ENCODE measurements at places on chromosomes 1 and 21.

- no peak for DNase-seq
Observed at GRCh38 chr1:246534114-246534513, 27.0 kb upstream of the SMYD3 start.

GRCh38 chr1:51284487-51284954, 45.8 kb downstream of the TTC39A start:
- DNase-seq: no peak

GRCh38 chr1:244833734-244834542, 1.5 kb upstream of the COX20 start:
- peak; percentile 70 for DNase-seq

GRCh38 chr1:233478611-233479010, 135.3 kb upstream of the KCNK1 start:
- no peak for DNase-seq

DNA sequence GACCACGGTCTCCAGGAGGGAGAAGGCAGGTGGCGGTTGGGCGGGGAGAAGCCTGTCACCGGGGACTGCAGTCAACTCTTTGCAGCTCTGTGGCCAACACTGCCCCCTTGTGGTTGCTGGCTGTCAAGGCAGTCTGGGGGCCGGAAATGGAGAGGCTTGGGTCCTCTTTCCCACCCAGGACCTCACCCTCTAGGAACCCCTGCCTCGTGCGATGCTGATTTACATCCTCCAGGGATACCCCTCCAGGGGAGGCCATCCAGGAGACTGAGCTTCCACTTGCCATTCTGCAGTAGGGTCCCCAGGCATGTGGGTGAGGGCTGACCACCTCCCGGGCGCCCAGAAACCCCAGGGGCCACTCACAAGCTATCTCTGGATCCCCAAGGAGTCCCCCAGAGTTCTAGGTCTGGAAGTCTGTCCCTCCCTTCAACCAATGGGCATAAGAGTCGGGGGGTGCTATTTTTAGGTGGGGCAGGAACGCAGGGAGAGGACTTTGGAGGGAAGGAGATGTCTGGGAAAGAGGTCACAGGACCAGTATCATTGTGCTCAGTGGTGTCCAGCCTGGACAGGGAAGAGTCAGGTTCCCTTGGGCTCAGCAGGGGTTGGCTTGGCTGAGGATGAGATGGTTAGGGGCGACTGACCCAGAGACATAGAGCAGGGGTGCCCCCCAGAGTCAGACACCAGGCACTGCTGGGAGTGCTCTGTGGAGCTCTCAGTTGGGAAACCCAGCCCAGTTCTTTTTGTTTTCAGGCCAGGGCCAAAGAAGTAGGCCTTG, 7.1 kb upstream of the GPR61 start:
- DNase-seq: peak; percentile 34

GRCh38 chr1:155125946-155126555, 1.6 kb upstream of the EFNA1 start:
- DNase-seq: no peak

- DNase-seq: no peak
Observed at GRCh38 chr1:186424539-186424938, 36.4 kb downstream of the PDC start.

GRCh38 chr1:44571712-44572571, 102.3 kb downstream of the TMEM53 start:
- no peak for DNase-seq

GRCh38 chr1:42753070-42753469, 13.0 kb upstream of the CLDN19 start:
- no peak for DNase-seq

DNA sequence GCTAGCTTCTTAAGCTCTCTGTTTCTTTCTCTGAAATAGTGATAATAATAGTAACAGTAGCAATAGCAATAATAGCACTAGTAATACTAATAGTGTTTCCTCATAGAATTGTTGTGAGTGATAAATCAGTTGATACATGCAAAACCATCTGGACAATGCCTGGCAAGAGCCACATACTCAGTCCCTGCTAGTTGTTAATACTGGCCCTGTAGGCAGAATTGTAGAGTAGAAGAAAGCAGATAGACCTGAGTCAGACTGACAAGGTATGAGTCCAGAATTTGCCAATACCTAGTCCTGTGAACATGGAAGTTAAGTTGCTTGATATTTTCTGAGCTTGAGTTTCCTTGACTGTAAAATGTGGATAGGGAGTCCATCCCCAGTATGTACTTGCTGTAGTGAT, 171.9 kb downstream of the C1orf21 start:
- DNase-seq: no peak

DNA sequence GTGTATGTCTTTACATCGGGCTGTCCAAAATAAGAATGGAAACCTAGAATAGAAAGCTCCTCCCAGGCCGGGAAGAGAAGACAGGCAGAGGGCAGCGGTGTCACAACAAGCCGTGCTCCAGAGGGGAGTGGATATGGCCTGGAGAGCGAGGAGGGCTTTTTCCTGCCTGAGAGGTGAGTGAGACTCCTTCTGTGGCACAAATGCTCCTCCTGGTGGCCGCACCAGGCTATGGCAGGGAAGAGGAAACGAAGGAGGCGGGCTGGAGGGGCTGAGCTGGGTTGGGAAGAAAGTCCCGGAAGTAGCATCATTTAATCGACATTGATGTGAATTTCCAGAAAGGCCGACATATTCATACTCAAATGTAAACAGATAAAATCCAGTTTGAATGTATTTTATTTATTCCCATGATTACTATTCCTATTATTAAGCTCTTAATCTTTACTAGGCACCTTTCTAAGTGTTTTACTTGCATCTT, 54.7 kb downstream of the MEF2D start:
- DNase-seq: peak; percentile 75

DNA sequence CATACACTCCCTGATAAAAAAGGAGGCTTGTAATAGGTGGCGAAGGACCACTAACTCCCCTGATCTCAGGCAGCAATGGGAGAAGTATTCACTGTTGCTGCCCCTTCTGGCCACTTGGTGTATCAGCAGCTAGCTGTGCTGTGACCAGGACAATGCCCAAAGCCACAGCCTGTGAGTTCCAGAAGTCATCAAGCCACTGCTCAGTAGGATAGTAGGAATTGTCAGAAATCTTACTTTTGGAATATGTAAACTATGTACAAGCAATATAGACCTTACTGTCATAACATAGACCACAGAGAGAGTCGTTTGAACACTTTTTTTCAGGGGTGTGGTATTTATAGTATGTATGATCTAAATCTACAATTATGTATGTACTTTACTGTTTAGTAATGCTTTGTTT, 248.3 kb upstream of the CAMK1G start:
- DNase-seq: no peak

DNA sequence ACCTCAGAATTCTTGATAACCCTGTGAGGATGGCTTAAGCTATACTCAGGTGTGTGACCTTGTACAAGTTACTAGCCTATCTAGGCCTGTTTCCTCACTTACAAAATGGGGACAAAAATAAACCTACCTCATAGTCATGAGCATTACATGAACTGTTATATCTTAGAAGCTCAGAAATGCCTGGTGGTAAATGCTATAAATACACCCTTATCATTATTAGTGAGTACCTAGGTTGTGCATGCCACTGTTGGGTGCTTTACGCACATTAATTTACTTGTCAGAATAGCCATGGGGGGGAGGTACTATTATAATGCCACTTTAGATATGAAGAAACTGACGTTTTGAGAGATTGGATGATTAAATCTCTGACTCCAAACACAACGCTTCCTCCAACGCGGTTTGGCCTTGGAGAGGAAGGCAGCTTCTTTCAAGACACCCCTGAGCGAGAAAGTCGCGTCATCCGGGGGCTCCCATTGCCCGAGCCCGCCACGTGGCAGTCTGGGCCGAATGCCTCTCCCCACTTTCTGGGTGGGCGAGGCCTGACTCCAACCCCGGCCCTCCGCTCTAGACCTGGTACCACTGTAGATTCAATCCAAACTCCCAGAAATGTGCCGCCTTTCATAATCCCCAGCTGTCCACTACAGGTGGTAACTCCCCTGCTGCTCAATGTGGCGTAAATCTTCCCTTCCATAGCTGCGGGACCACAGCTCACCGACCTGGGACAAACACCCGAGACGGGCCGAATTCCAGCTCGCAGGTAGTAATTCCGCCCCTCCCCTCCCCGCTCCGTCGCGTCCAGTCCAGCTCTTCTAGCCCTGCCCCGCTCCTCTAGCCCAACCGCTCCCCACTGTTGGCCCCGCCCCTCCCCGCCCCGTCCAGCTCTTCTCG, 771 bp upstream of the RAD54L start:
- DNase-seq: no peak

GRCh38 chr1:222794656-222795474, 20.0 kb upstream of the DISP1 start:
- no peak for DNase-seq

GRCh38 chr1:207825719-207826556, 74.1 kb downstream of the CD46 start:
- DNase-seq: no peak

DNA sequence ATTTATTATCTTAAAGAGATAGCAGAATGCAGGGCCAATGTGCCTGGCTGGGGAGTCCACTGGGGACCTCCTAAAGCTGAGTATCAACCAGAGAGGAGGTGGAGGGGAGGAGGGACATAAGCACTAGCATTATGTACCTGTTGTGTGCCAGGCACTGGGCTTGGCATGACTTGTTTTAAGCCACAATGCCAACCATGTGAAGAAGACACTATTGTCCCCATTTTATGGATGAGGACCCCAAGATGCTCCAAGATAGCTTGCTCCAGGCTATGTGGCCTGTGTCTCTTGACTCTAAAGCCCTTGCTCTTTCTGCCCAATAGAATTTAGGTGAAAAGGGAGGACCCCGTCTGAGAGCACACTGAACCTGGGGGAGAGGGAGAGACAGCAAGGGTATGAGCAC, 111.3 kb downstream of the GLIS1 start:
- no peak for DNase-seq

GRCh38 chr21:24045775-24046215, 1561.5 kb downstream of the MRPL39 start:
- DNase-seq: no peak

GRCh38 chr1:208054911-208055379, 144.0 kb upstream of the CD34 start:
- no peak for DNase-seq

DNA sequence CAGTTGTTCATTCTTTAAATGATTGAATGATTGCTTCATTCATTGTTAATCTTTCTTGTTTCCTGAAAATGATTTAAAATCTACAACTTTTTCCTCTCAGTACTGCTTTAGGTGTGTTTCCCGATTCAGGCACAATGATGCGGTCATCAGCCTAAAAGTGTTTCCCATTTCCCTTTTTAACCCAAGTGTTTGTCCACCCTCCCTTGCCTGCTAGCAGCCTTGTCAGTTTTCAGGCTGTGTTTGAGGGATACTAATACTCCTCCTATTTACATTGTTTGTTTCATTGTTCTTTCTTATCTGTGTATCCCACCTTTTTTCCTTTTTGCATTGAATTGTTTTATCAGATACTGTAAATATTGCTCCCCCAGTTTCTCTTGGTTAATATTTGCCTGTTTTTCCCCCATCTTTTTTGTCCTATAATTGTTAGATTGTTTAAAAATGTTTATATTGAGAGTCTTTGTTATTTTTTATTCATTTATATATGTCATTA, 131.1 kb downstream of the KIAA0319L start:
- no peak for DNase-seq
